GM18507 (cell line): ENCODE measurements at places on chromosomes 11 and 22.
A peak's percentile ranks its signal among the peaks of the same experiment; 100 is the strongest.

- DNase-seq, result no peak
These were observed 16.8 kb upstream of the CUL5 start for GRCh38 chr11:107991868-107992414.

DNA sequence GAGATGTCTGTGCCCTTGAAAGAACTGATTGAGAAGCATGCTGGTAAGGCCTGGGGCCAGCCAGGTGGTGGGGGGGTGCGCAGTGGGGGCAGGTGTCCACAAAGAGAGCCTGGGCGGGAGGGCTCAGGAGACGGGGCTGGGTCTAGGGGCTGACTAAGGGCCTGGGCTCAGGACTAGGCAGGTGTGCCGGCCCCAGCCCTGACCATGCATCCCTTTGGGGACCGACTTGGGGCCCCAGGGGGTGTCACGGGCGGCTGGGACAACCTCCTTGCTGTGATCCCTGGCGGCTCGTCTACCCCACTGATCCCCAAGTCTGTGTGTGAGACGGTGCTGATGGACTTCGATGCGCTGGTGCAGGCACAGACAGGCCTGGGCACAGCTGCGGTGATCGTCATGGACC, 4.4 kb downstream of the NDUFV1 start:
- DNase-seq, result no peak

- no peak for DNase-seq
These were observed 55.1 kb upstream of the SPATA19 start for GRCh38 chr11:133900176-133901105.

- no peak for DNase-seq
These were observed 72.1 kb downstream of the PTPRJ start for GRCh38 chr11:48052183-48053044.

DNA sequence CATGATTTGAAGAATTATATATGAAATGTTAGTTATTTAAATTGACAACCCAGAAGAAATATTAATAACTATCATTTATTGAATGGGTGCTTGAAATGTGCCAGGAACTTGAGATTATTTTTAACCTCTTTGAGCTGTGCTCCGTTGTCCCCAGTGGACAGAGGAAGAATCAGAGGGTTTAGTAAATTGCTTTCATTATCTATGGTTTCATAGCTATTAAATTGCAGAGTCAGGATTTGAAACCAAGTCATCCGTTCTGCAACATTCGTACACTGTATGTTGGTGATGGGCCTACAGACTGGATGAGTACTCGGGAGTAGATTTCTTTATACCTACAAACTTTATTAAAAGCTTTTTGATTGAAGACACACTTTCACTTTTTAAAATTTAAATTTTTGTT, 4.9 kb downstream of the HSD17B12 start:
- DNase-seq, result no peak

- no peak for DNase-seq
These were observed 85.5 kb downstream of the ENTHD1 start for GRCh38 chr22:39808081-39808480.

- no peak for DNase-seq
These were observed 27.0 kb upstream of the CCDC89 start for GRCh38 chr11:85712953-85713352.

- no peak for DNase-seq
These were observed 103.8 kb downstream of the FAM168A start for GRCh38 chr11:73493956-73494598.

- peak; percentile 54 for DNase-seq
These were observed 5.3 kb upstream of the LRRN4CL start for GRCh38 chr11:62694455-62695167.

DNA sequence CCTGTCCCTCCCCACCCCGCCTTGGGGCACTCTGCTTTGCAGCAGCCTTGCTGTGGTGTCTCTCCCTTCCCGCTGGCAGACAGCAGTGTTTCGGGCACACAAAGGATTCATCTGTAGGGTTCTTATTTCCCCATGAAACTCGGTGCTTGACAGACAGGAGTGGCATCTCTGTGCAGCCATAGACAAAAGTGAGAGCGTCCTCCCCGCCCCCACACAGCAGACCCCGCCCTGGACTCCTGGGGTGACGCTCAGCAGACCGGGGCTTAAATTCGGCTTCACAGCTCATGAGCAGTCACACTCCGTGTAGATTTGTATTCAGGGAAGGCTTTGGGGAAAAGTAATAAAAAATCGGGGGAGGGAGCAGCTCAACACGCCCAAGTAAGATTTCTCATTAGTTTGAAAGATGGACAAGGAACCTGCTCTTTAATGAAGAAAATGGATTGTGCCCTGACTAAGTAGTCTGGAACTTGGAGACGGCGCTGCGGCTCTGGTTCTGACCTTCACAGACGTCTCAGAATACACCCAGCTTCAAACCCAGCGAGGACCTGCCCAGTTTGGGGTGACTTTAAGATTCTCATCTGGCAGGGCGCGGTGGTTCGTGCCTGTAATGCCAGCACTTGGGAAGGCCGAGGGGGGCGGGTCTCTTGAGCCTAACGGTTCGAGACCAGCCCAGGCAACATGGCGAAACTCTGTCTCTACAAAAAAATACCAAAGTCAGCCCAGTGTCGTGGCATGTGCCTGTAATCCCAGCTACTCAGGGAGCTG, 136.0 kb downstream of the CACNA1I start:
- no peak for DNase-seq

DNA sequence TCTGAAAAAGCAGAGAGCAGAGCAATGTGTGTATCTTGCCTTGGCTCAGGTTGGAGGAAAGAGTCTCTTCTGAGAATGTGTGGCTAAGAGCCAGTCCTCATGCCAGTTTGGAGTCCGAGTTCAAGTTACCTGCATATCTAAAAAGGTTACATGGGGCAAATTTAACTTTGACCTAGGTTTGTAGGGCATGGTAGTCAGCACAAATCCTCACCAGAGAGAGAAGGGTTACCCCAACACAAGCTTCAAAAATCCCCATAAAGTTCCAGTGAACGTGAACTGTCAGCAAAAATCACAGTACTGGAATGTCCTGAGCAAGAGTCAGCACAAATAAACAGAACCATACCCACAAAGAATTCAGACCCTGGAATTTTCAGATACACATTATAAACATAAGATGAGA, 13.8 kb downstream of the SDHD start:
- DNase-seq, result no peak

GRCh38 chr22:46967445-46968358, 205.3 kb downstream of the TBC1D22A start:
- DNase-seq, result no peak

DNA sequence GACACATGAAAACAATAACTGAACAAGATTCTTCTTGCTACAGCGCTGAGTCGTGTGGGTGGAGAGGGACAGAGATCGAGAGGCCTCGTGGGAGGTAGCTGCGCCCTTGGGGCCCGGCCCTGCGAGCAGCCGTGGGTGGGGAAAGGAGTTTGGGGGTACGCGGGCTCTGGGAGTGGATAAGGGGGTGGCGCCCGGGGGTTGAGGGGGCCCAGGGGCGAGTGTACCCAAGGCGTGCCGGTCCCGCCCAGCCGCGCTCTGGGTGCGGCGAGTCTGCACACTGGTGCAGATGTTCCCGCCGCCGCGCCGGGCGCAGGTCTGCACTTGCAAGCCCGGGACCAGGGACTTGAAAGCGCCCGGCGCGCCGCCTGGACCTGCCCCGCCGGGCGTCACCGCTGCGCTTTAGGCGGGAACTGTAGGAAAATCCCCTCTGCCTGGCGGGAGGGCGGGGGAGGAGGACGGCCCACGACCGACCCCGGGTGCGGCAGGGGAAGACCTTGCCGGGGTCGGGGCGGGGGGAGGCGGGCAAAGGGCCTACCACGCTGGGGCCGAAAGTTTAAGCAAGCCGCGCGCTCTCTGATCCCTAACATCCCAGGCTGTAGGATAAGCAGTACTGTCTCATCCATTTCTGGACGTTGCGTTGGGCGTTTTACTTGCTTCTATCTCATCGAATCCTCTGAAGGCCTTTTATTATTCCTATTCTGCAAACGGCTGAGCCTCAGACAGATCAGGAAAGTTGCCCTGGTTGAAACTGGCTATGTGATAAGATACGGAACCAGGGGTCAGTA, 1.4 kb upstream of the KREMEN1 start:
- DNase-seq, result no peak

GRCh38 chr11:107787733-107788132, 70.9 kb downstream of the SLC35F2 start:
- DNase-seq, result no peak

GRCh38 chr22:42321908-42322561, 51.6 kb upstream of the TCF20 start:
- no peak for DNase-seq

GRCh38 chr22:35316751-35317150, 17.1 kb downstream of the TOM1 start:
- DNase-seq, result no peak

DNA sequence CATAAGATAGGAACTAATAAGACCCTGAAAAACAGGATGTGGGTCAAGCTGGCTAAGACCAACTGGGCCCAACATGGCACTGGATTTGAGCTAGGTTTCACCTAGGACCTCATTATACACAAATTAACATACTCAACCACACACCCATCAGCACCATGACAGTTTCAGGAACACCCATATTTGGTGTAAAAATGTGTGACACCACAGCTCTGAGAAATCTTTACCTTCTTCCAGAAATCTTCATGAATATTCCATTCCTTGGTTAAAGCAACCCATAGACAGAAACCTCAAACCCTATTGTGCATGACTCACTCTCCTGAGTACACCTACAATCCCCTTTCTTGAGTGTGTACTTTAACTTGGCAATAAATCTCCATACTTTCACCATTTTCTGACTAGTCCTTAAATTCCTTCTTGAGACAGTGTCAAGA, 378.8 kb downstream of the DYNC2H1 start:
- no peak for DNase-seq

DNA sequence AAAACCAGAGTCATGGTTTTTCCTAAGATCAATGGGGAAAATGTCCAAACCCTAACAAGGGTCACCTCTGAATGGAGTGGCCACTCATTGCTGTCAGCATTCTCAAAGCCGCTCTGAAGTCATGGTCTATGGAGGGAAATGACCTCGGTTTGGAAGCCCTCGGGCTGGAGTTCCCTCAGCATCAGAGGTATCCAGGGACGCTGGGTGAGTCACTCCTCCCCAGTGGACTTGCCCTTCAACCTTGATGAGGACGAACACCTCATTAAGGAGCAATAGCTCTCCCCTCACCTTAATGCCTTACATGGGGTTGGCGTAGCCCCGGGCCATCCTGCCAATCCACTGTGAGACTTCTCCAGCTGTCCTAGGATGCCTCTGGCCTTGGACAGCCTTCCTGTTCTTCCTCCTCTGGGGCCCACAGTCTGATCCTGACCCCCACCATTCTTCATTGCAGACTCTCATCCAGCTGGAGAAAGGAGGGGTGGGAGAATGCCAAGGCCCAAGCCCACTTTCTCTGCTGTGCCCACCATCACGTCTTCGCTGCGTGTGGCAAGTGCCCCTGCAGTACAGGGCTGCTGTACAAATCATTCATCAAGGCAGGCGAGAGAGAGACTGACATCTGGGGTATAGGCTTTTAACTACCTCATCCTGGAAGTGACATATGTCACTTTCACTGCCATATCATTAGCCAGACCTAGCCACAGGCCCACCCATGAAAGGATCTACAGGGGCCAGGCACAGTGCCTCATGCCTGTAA, 25.4 kb upstream of the MYH9 start:
- DNase-seq, result no peak

DNA sequence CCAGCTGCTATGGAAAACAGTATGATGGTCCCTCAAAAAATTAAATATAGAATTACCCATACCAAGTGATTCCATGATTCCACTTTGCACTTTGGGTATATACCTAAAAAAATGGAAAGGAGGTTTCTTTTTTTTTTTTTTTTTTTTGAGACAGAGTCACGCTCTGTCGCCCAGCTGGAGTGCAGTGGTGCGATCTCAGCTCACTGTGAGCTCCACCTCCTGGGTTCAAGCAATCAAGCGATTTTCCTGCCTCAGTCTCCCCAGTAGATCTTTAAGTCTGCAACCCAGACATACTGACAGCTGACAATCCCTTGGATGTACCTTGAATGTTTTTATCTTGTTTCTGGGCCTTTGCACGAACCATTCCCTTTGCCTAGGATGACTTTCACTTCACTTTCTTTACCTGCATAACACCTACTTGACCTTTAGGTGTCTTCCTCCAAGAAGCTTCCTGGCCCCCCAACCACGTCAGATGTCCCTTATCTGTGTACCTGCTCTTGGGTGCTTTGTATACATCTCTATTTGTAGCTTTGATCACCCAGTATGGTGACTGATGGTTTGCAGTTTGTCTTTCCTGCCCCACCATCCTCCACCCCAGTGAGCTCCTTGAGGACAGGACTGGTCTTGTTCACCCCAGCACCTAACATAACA, 11.6 kb downstream of the UCP3 start:
- no peak for DNase-seq

DNA sequence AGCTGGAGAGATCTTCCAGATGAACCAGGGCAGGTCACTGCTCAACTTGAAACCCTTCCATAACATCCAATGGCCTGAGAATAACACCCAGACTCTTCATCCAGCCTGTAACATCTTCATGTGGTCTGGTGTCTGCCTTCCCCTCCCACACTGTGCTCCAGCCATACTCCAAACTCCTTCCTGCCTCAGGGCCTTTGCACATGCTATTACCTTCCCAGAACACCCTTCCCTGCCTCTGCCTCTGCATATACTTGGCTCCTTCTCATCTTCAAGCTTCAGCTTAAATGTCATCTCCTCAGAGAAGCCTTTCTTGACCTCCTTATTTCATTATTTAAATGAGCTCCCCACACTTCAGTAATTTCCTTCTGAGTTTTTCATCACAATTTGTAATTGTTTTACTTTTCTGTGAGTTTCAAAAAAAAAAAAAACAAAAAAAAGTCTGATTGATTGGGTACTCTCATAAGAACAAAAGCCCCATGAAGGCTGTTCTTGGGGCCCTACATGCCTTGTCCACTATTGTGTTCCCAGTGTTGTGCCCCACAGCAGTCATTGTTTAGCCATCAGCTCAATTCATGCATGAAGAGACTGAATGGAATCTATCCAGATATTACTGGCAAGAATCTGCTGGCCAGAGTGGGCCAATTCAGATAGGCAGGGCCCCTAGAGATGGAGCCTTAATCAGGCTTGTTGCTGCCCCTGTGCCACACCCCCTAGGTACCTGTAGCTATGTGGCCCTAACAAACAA, 22.1 kb downstream of the LMO1 start:
- no peak for DNase-seq

- no peak for DNase-seq
These were observed 9.3 kb downstream of the SELENOM start for GRCh38 chr22:31097941-31098631.

DNA sequence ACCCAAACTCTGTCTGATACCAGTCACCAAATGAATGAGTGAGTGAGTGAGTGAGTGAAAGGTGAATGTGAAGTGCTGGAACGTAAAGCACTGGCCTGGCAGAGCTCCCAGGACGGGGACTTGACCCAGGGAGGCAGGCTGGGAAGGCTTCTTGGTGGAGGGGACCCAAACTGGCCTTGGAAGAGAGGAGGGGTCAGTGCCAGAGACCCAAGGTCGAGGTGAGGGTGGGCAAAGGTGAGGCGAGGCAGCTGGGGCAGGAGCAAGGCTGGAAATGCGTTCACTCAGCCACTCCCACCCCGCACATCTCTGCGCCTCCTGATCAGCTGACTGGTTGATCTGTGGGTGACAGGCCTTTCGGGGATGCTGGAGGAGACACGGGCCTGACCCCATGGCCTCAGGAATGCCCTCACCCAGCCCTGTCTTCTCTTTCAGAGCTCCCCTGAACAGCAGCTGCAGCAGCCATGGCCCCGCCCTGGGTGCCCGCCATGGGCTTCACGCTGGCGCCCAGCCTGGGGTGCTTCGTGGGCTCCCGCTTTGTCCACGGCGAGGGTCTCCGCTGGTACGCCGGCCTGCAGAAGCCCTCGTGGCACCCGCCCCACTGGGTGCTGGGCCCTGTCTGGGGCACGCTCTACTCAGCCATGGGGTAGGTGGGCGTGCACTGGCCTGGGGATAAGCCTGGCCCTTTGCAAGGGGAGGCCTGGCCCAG, 7.6 kb downstream of the TSPO start:
- no peak for DNase-seq

- no peak for DNase-seq
These were observed 812.2 kb downstream of the BRD1 start for GRCh38 chr22:49015459-49015858.
